ENCODE measurements at places on chromosomes 5 and 9.

DNA sequence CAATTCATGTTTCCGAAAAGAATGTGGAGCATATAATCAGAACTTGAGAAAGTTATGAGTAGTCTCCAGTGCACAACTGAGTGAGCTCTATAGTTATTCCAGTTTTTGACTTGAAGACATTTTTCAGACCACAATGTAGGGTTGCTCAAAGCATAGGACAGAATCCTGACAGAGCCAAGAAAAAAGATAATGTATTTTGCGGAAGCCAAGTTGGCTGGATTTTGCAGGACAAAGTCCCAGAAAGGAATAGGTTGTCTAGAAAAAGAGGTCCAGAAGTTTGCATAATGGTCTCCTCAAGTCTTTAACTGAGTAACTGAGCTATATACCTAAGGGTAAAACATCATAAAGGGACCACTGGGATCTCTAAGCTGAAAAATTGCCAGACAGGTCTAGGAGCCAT lies 1028.0 kb downstream of the TAF11L14 start:
- no peak for DNase-seq

GRCh38 chr5:69206528-69207190 lies 17.3 kb downstream of the CENPH start:
- no peak for DNase-seq

DNA sequence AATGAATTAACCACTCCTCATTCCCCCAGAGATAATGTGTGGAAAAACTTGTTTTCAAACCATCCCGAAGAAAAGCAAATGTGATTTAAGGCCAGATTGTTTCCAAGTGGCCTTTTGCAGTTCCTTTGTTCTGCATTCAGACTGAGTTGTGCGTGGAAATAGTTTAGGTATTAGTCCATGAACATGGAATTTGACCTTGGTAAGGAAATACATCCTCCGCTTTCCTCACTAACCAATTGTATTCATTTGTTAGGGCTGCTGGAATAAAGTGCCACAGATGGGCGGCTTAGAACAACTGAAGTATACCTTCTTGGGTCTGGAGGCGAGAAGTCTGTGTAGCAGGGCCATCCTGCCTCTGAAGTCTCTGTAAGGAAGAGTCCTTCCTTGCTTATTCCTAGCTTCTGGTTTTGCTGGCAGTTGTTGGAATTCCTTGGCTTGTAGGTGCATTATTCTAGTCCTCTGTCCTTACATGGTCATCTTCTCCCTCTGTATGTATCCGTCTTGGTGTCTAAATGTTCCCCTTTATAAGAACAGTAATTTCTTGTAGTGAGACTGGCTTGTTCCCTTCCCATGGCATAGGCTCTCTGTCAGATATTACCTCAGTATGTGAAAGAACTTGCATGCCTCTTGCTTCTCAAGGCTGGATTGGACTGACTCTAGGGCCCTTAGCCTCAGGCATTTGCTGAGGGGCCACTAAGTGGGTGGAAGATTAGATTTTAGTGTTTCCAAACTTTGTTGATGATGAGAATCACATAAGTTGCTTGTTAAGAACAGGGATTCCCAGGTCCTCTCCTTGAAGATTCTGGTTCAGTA lies 53.9 kb downstream of the RAI14 start:
- no peak for DNase-seq

- no peak for DNase-seq
Observed at GRCh38 chr5:136079195-136079985, 50.6 kb downstream of the TGFBI start.

- peak; percentile 84 for DNase-seq
Observed at GRCh38 chr5:72611118-72611730, 104.0 kb upstream of the ZNF366 start.

- DNase-seq, result no peak
Observed at GRCh38 chr5:135559354-135559753, 19.4 kb downstream of the CXCL14 start.

DNA sequence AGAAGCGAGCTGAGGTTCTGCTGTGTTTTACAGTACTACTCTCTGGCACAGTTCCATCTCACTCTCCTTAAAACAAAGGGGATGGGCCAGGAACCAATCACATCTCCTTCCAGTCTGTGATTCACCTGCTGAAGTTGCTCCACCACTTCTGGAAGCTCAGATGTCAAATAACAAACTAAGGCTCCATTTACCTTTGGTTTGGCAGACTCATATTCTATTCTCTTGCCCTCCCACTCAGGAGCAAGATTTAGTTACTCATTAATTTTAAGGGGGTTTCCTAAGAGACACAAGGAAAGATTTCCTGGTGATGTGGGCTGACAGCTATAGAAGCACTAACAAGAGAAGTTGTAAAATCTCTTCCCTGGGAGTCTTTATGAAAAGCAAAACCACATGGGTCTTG lies 37.8 kb upstream of the KIF2A start:
- no peak for DNase-seq

GRCh38 chr5:176959051-176959450 lies 47.5 kb downstream of the UIMC1 start:
- DNase-seq, result no peak

- no peak for DNase-seq
Observed at GRCh38 chr9:4584636-4585035, 77.5 kb upstream of the PLPP6 start.

DNA sequence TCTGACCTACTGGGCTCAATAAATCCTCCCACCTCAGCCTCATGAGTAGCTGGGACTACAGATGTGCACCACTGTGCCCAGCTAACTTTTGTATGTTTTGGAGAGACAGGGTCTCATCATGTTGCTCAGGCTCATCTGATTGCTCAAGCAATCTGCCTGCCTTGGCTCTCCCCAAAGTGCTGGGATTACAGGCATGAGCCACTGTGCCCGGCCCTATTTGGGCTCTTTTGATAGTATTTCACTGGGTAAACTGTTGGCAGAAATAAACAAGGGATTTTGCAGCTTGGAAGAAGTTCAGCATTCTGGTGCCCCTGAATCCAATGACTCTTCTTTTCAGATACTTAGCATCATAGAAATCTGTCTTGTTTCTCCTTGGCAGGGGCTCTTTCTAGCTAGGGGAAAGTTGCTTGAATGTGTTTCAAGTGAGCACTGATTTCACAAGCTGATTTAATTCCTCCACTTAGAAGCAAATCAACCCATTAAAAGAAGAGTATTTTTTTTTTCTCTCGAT lies 146.8 kb downstream of the PAPPA start:
- no peak for DNase-seq

- no peak for DNase-seq
Observed at GRCh38 chr5:126484253-126484652, 61.0 kb downstream of the GRAMD2B start.

DNA sequence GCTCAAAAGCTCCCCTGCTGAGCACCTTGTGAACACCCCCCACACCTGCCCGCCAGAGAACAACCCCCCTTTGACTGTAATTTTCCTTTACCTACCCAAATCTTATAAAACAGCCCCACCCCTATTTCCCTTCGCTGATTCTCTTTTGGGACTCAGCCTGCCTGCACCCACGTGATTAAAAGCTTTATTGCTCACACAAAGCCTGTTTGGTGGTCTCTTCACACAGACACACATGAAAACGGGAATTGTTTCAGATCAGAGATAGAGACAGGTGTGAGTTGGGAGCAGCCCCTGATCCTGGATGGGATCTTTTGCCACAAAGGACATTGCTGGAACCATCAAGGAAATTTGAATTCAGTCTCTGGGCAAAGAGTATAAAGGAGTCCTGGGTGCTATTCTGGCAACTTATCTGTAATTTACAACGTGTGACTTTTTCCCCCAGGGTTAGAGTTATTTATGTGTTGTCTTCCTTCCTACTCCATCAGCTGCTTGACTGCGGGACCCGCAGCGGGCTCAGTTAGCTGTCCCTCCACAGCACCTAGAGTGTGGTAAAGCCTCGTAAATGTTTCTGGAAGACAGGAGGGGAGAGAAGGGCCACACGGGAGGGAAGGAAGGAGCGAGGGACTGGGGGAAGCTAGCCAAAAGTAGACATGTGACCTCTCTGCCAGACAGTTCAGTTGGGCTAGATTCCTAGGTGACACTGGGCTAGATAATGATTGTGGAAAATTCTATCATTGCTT lies 437.0 kb downstream of the ZNF608 start:
- no peak for DNase-seq

GRCh38 chr5:180586204-180586603 lies 5.1 kb downstream of the SCGB3A1 start:
- DNase-seq, result no peak

GRCh38 chr9:23674016-23674585 lies 151.9 kb downstream of the ELAVL2 start:
- no peak for DNase-seq

DNA sequence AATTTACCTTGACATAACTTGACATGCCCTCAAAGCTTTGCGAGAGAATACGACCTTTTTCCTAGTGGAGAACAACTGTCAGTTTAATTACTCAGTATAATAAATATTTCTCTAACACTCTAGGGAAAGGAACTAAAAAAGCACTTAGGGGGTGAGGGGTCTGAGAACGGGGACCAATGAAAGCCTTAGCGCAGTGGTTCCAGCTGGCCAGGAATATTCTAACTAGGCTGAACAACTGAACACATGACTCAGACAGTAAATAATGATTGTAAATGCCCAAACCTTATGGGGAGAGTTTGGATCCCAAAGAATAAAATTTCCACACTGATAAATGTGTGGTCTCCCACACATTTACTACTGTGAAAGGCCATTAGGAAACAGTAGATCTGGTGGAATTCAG lies 14.9 kb downstream of the MYO10 start:
- DNase-seq, result no peak

GRCh38 chr9:91522481-91522880 lies 98.8 kb upstream of the NFIL3 start:
- DNase-seq, result no peak

GRCh38 chr5:123084730-123085605 lies 4.1 kb upstream of the PRDM6 start:
- no peak for DNase-seq

GRCh38 chr9:114995681-114996221 lies 65.4 kb upstream of the TNFSF8 start:
- peak; percentile 71 for DNase-seq

Measured in Right ventricle myocardium superior (tissue), 1 donor.